Activated T-helper 1 cell treated with anti-CD3 and anti-CD28 coated beads, Interleukin-2, amount 50 U/mL, for 16 hours (primary cell): ENCODE measurements at places on chromosomes 12 and 14.

DNA sequence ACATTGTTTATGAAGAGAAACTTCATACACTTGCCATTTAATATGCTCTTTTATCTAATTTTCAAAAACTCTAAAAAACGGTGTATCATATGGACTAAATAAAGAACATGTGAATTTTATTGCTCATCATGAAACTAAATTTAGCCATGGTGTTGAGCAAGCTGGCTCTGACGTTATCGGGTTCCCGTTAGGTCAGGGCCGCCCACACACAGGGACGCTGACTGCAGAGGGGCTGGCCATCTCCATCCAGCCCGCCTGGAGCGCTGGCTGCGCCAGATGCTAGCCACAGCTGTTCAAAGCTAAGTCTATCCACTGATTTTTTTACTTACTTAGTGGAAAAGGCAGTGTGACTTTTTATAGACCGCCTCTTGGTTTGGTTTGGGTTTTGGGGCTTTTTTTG is 36.5 kb upstream of the DYNC1H1 start:
- no peak for DNase-seq

GRCh38 chr14:100604709-100605108 is 17.5 kb upstream of the BEGAIN start:
- DNase-seq: no peak

- no peak for DNase-seq
Observed at GRCh38 chr14:68792678-68792978, 239 bp downstream of the ZFP36L1 start.

DNA sequence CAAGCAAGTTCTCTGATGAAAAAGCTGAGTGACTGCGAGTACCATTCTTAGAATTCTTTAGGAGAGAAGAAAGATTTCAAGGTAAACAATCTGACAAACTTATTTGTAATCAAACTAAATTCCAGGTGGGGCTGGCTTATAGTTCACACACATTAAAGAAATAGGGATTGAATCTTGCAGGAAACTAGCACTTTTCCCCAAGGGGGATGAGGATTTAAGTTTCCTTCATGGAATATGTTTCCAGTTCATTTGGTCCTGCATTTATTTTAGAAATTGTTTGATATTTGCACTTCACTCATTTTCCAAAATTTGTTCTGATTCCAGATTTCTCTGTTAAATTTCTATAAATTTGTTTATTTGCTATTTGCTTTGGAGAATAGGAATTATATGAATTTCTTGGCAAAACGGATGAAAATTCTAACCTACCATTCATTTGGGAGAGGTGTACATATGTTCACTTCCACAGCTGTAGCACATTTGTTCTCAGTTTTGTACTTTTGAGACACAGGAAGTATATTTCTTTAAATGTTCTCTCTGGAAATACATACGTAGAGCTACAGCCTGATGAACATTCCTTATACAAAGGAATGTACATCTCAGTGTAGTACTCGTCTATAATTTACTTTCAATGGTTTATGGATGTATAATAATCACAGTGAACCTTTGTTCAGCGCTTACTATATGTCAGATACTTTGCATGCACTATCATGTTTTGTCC is 145.5 kb downstream of the AKAP6 start:
- no peak for DNase-seq

DNA sequence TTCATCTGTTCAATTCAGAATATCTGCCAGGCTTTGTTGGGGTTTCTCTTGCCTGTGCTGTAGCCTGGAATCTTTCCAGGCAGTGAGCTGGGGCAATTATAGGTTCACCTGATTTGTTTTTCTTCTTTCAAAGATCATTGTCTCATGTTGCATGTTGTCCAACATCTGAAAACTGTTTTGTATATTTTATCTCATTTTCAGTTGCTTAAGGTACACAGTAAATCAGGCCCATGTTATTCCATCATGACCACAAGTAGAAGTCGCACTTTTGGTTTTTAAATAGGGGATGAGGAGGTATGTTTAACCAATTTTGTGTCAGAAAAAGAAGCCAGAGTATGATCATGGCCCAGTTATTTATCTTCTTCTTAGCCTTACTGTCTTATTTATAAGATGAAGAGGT is 24.9 kb upstream of the FUT8 start:
- DNase-seq: no peak

DNA sequence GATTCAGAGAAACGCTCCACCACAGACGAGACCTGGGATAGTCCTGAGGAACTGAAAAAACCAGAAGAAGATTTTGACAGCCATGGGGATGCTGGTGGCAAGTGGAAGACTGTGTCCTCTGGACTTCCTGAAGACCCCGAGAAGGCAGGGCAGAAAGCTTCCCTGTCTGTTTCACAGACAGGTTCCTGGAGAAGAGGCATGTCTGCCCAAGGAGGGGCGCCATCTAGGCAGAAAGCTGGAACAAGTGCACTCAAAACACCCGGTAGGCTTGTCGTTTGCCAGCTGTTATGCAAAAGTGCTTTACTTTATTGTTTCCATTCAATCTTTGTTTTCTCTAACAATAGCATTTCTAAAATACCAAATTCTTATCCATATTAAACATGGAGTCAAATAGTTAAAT is 287.3 kb downstream of the NAV3 start:
- DNase-seq: no peak

- DNase-seq: no peak
Observed at GRCh38 chr12:51326698-51327439, 2.9 kb upstream of the BIN2 start.

DNA sequence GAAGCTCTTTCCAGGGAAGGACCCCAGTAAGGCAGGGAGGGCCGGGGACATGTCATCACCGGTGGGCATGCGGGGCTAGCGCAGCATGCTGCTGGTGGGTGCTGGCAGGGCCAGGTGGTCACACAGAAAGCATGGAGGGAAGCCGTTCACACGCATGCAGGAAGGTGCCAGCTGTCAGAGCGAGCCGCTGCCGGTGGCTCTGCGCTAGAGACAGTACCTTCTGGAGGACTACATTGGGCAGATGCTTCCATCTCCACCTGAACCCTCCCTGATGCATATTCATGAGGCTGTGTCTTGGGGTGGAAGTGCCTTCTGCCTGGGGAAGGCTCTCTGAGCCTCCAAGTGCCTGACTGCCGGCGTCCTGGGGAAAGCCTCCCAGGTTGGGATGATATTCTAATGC is 203.8 kb downstream of the CALM1 start:
- DNase-seq: no peak
